ENCODE measurements at places on chromosomes 5 and 9. TPM values are rescaled to one million over a fixed set of nuclear protein-coding genes. Genes with fewer than 3 reads are reported as not detected.

- H3K27me3 ChIP-seq, result no peaks in the 10 kb centered on the region
- no peaks in the 10 kb centered on the region for H3K4me1 ChIP-seq
- DNase-seq, result no peak
- H3K27ac ChIP-seq, result no peak overlapping the region
Observed at GRCh38 chr5:64516216-64516615, 10.4 kb downstream of the RGS7BP start.

GRCh38 chr5:150067405-150067960 lies 18.9 kb downstream of the CSF1R start:
- no peak for DNase-seq
- no peaks in the 10 kb centered on the region for H3K36me3 ChIP-seq
- H3K27me3 ChIP-seq, result no peaks in the 10 kb centered on the region
- no peak overlapping the region for H3K27ac ChIP-seq

DNA sequence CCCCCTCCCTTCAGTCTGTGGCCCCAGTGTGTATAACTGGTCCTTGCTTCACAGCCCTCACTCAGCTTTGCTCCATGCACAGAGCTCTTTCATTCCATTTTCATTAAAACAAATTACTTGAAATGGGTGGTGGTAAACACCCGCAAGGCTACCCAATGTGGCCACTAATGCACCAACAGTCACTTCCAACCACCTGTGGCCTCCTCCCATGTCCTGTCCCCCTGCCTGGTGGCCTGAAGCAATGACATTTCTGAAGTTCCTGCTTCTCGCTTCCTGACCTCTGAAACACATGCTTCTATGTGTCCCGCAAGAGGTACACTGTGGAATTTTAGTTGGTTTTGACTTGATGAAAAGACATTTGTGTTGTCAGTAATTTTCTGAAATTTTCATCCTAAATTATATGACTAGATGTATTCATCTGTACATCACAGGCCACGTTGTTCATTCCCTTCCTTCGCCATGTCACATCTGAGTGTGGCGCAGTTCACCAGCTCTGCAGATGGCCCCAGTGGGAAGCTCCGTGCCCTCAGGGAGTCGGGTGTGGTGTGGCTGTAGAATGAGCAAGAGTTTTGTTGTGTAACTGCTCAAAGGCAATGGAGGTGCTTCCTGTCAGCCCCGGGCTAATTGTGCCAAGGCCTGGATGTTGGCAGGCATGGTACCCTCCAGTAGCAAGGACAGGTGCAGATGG lies 9.6 kb downstream of the ROPN1L start:
- H3K36me3 ChIP-seq, result no peaks in the 10 kb centered on the region
- no peak for DNase-seq
- H3K27ac ChIP-seq, result no peak overlapping the region
- no peaks in the 10 kb centered on the region for H3K27me3 ChIP-seq

- H3K4me1 ChIP-seq, result no peaks in the 10 kb centered on the region
- H3K27ac ChIP-seq, result no peak overlapping the region
- H3K4me3 ChIP-seq, result no peak overlapping the region
- no peak for DNase-seq
- H3K27me3 ChIP-seq, result peaks cover 4% of the 10 kb centered on the region
Observed at GRCh38 chr5:126937771-126938170, 92.6 kb downstream of the MARCHF3 start.

Gene MARCOL
- total RNA-seq, result not detected

DNA sequence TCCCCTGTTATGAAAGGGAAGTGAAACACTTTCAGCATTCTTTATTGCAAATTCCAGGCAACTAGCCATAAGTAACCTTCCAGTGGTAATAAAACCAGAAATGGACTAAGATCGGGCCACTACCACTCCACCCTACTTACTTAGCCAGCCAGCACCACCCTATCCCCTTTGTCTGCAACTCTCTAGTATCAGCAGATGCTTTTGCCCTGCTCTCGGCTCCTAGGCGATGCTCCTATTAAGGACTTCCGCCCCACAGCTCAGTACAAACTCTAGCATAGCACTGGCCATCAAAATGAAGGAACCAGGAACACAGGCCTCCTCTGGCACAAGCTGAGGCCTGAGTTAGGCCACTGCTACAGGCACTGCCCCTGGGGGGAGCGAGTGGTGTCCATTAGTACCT lies 81.2 kb downstream of the GLDC start:
- no peak overlapping the region for H3K27ac ChIP-seq
- no peaks in the 10 kb centered on the region for H3K27me3 ChIP-seq
- no peaks in the 10 kb centered on the region for H3K36me3 ChIP-seq
- peaks cover 23% of the 10 kb centered on the region for H3K4me1 ChIP-seq

DNA sequence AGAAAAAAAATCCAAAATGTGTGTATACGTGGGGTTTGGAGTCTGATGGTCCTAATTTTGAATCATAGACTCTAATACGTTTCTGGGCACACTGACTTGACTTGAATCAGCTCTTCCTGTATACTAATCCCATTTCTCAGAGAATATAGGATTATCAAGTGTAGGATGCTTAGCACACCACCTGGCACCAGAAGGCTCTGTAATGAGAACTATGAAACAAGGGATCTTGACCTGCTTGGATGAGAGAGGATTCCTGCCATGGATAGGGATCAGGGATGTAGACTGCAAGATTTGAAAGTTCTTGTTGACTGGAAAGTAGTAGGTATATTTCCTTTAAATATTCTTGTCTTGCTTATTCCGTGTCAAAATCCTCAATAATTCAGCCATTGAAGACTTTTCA lies 7.8 kb downstream of the HSPA4 start:
- DNase-seq, result no peak
- peaks cover 22% of the 10 kb centered on the region for H3K36me3 ChIP-seq
- H3K27ac ChIP-seq, result no peak overlapping the region
- no peaks in the 10 kb centered on the region for H3K27me3 ChIP-seq
- H3K4me1 ChIP-seq, result no peaks in the 10 kb centered on the region
- H3K4me3 ChIP-seq, result no peak overlapping the region

Gene SMIM33
- not detected for total RNA-seq

DNA sequence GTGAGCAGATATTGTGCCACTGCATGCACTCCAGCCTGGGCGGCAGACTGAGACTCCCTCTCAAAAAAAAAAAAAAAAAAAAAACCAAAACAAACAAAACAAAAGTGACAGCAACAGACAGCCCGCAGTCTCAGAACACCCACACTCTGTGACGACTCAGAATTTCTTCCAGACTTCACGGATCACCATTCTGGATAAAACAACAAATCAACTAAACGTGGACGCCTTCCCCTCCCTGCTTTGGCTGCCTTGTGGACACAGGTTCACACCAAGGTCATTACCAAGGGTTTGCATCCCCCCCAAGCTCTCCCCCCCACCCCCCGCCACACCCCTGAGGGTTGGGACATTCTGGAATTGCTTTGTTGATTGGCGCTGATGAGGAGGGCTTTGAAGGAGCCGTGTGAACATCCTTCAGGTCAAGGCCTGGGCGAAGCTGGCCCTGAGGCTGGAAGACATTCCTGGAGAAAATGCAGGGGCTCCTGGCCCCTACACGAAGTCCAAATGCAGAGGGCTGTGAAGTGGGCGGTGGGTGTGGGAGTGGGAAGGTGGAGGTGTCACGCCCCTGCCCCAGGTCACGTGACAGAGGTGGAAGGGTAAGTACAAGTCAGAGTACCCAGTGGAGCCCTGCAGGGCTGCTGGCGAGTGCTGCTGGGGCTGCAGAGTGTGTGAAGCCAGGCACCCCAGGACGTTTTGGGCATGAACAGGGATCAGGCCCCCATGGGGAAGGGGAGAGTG lies 10.1 kb downstream of the LCN10 start:
- peaks cover 13% of the 10 kb centered on the region for H3K36me3 ChIP-seq
- peaks cover 8% of the 10 kb centered on the region for H3K27me3 ChIP-seq
- no peak overlapping the region for H3K4me3 ChIP-seq
- H3K27ac ChIP-seq, result no peak overlapping the region
- peaks cover 8% of the 10 kb centered on the region for H3K4me1 ChIP-seq

Gene SV2C
- total RNA-seq, result not detected

DNA sequence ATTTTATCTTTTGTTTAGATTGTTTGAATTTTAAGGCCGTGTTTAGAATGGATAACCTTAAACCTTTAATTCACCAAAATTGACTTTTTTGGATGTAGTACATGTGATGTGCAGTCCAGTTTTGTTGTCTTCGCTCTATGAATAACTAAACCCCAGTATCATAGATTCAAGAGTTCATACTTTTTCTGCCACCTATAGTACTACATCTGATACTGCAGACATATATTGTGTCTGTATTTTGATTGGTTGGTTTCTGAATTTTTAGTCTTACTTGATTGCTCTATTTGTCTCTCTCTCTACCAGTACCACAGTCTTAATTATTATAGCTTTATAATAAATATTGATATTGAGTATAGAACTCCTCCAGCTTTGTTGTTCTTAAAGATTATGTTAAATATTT lies 58.1 kb downstream of the PPIP5K2 start:
- no peak for DNase-seq
- no peak overlapping the region for H3K4me3 ChIP-seq
- peaks cover 52% of the 10 kb centered on the region for H3K36me3 ChIP-seq
- H3K27ac ChIP-seq, result no peak overlapping the region
- no peaks in the 10 kb centered on the region for H3K27me3 ChIP-seq
- H3K4me1 ChIP-seq, result no peaks in the 10 kb centered on the region

DNA sequence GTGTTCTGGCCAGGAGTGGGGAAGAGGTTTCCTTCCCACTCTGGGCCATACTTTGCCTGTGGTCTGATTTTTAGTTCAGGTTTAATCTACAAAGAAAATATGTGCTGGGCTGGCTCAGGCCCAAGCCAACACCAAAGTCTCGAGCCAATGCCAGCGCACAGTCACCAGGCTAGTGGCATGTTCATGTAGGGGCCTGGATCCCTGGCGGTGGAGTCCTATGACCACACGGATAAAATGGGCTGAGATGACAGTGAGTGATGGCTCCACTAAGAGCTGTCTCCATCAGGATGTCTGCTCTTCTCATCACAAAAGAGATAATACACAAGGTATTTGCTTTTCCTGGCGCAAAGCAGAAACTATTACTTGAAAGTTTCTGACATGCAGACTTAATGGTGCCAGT lies 92.9 kb upstream of the PTPN3 start:
- H3K4me3 ChIP-seq, result no peak overlapping the region
- DNase-seq, result no peak
- no peaks in the 10 kb centered on the region for H3K36me3 ChIP-seq
- no peak overlapping the region for H3K27ac ChIP-seq
- H3K27me3 ChIP-seq, result no peaks in the 10 kb centered on the region

GRCh38 chr5:20029266-20029665 lies 41.3 kb upstream of the CDH18 start:
- H3K4me3 ChIP-seq, result no peak overlapping the region
- no peak for DNase-seq
- no peaks in the 10 kb centered on the region for H3K4me1 ChIP-seq
- H3K27me3 ChIP-seq, result no peaks in the 10 kb centered on the region
- H3K36me3 ChIP-seq, result no peaks in the 10 kb centered on the region
- H3K27ac ChIP-seq, result no peak overlapping the region

Gene SLC1A1
- 3.9 TPM for total RNA-seq

Gene SLC6A19
- not detected for total RNA-seq

Gene SPAAR
- total RNA-seq, result not detected

Gene DNAI1
- not detected for total RNA-seq

DNA sequence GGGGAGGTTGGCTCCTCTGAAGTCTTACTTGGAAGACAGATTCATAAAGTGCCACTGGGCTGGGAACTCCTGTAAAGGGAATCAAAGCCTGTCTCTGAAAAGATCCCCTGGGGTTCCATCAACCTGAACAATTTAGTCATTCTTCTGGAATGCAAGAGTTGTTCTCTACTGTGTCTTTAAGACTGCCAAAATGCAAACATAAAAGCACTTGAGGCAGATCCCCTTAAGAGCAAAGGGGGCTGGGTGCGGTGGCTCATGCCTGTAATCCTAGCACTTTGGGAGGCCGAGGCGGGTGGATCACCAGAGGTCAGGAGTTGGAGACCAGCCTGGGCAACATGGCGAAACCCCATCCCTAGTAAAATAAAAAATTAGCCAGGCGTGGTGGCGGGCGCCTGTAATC lies 16.7 kb downstream of the CDKN2AIPNL start:
- peaks cover 9% of the 10 kb centered on the region for H3K4me1 ChIP-seq
- no peaks in the 10 kb centered on the region for H3K27me3 ChIP-seq
- no peak overlapping the region for H3K27ac ChIP-seq

DNA sequence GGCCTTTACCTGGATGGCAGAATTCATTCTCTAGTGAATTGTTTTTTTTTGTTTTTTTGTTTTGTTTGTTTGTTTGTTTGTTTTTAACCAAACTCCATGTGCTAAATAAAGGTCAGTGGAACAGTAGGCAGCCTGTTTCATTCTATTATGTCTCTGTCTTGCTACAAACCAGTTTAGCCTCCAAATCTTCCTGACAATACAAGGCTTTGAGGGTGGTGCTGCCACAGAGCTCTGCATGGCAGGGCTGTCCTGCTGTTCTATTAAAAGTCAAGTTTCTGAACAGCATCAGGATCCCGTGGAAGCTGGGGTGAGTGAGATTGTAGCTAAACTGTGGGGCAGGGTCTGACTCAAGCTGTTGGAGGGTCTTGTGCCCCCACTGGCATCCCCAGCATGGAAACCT lies 144.1 kb upstream of the MAST4 start:
- H3K27ac ChIP-seq, result no peak overlapping the region
- no peaks in the 10 kb centered on the region for H3K36me3 ChIP-seq
- DNase-seq, result no peak

GRCh38 chr5:81252904-81253303 lies 19.8 kb downstream of the CKMT2 start:
- 0 out of 2 replicates have a peak, but pooled peaks cover 2% of the 10 kb centered on the region for H3K4me1 ChIP-seq
- H3K27me3 ChIP-seq, result no peaks in the 10 kb centered on the region
- no peaks in the 10 kb centered on the region for H3K36me3 ChIP-seq
- H3K4me3 ChIP-seq, result no peak overlapping the region

DNA sequence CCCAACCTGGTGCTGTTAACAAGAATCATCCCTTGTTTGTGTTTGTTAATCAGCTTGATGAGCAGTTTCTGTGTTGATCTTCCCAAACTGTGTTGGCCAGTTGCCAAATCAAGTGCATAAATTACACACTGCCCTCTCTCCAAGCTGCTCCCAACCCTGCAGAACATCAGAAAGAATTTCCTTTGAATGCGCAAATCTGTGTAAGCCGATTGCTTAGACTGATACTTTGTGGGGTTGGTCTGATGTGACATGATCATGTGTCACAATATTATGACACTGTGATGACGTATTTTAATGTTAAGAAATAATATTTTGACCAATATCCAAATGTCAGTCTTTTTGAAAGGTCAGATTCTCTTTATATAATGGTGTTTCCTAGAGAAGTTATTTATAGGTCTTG lies 766.4 kb upstream of the WWC1 start:
- no peaks in the 10 kb centered on the region for H3K36me3 ChIP-seq
- no peaks in the 10 kb centered on the region for H3K4me1 ChIP-seq
- peaks cover 2% of the 10 kb centered on the region for H3K27me3 ChIP-seq
- H3K27ac ChIP-seq, result no peak overlapping the region
- no peak overlapping the region for H3K4me3 ChIP-seq

- no peak for DNase-seq
- H3K27me3 ChIP-seq, result no peaks in the 10 kb centered on the region
- no peaks in the 10 kb centered on the region for H3K4me1 ChIP-seq
- no peak overlapping the region for H3K4me3 ChIP-seq
Observed at GRCh38 chr5:98755406-98755805, 18.1 kb upstream of the RGMB start.

GRCh38 chr5:18216016-18216415 lies 581.8 kb downstream of the TAF11L14 start:
- H3K27ac ChIP-seq, result no peak overlapping the region
- DNase-seq, result no peak
- H3K27me3 ChIP-seq, result no peaks in the 10 kb centered on the region

- no peaks in the 10 kb centered on the region for H3K36me3 ChIP-seq
- no peak overlapping the region for H3K27ac ChIP-seq
- H3K4me3 ChIP-seq, result no peak overlapping the region
- DNase-seq, result no peak
- H3K4me1 ChIP-seq, result no peaks in the 10 kb centered on the region
Observed at GRCh38 chr5:122465031-122465577, 153.1 kb downstream of the SNCAIP start.
